ENCODE measurements at places on chromosomes 7 and 10.
A peak's percentile ranks its signal among the peaks of the same experiment; 100 is the strongest.

DNA sequence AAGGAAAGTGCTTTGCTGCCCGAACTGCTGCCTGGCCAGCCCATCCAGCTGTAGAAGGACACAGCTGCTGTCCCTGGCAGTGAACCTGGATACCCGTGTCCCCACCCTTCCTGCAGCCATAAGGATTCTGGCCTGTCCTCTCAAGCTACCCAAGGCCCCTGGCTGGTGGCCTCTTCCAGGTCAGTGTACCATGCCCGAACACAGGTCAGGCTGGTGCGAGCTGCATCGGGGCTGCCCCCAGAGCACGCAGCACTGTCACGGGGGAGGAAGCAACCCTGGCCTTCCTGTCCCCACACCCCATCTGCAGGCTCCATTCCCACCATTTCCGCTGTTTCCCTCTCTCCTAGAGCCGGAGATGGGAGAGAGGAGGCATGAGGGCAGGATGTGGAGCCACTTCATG lies 30.5 kb upstream of the PWWP2B start:
- no peak for DNase-seq

DNA sequence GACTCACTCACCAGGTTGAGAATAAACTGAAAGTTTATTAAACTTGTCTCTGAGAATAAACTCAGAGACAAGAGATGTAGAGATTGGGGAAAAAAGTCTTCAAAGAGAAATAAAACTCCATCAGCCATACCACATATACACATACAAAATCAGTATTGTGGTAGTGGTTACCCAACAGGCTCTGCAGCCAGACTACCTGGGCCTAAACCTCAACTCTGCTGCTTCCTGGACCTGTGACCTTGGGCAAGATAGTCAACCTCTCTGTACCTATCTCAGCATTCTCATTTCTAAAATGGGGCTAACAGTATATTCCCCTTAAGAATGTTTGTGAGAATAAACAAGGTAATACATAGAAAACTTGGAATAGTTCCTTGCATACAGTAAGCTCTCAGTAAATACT lies 15.3 kb downstream of the TPK1 start:
- DNase-seq: no peak

DNA sequence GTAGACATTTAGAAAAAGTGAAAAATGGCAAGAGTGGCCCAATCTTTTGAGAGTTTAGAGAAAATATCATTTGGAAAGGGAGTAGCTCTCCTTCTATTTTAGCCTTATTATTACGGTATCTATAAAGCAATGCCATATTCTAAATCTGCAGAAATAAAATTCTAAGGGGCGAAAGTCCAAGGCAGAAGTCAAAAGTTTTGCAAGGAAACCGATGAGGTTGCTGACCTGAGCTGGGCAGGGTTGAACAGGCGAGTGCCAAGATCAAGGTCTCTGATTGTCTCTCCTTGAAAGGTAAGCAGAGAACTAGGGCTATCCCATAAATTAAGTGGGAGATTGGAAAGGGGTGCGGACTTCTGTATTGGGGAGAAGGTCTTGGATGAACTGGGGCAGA lies 11.7 kb downstream of the TRIM56 start:
- no peak for DNase-seq

DNA sequence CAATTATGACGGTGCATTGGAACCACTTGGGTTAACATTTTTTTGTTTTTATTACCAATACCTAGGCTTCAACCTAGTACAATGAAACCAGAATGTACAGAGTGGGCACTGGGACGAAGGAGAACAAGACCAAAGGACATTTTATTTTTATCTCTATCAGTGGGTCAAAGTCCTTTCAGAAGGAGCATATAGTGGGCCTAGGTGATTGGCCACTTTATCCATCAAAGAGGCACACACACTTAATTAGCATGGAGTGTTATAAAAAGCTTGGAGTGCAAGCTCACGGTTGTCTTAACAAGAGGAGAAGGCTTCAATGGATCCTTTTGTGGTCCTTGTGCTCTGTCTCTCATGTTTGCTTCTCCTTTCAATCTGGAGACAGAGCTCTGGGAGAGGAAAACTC lies at the start of gene CYP2C19:
Gene CYP2C19, plus strand, starts transcription at position 289 of the 400 bp plus-strand sequence. Its CDS starts 25 bp downstream, at position 314.
- DNase-seq: no peak

GRCh38 chr7:37786741-37787569 lies 61.4 kb upstream of the NME8 start:
- DNase-seq: no peak

GRCh38 chr10:112115781-112116385 lies 67.7 kb downstream of the GPAM start:
- peak; percentile 67 for DNase-seq

- DNase-seq: peak; percentile 36
Observed at GRCh38 chr10:13414855-13415254, 66.8 kb upstream of the SEPHS1 start.

DNA sequence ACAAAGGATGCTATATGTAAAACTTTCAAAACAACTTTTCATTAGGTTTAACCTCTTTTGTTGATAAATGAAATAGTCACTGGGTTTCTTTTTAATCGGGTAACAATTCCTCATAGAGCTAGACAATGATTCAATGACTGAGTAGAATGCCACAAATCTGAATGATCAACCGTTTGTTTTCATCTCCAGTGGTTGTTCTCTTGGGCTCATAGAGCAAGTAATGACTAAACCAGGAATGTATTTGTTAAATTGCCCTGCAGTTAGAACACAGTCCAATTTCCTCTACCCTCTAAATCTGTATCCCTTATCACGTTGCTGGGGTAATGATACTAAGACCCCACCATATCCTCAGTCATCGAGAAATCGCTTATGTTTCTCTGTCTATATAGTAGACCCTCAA lies 40.0 kb downstream of the CNNM1 start:
- no peak for DNase-seq

GRCh38 chr7:55086413-55087201 lies 67.8 kb downstream of the EGFR start:
- peak; percentile 57 for DNase-seq

DNA sequence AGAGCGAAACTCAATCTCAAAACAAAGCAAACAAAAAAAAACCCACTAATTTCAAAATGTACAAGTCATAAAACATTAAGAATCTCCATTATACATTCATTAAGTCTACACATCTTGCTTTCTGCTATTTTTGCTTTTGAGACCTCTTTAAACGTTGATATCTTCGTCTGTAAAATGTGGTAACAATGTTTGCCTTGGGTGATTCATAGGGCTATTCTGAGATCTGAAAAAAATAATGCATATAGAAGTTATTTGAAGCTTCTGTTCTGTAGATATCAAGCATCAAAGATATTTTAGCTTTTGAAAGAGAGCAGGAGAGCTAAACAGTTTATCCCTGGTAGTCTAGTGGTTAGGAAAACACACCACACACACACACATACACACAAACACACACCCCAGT lies 158.1 kb upstream of the PLXDC2 start:
- no peak for DNase-seq

DNA sequence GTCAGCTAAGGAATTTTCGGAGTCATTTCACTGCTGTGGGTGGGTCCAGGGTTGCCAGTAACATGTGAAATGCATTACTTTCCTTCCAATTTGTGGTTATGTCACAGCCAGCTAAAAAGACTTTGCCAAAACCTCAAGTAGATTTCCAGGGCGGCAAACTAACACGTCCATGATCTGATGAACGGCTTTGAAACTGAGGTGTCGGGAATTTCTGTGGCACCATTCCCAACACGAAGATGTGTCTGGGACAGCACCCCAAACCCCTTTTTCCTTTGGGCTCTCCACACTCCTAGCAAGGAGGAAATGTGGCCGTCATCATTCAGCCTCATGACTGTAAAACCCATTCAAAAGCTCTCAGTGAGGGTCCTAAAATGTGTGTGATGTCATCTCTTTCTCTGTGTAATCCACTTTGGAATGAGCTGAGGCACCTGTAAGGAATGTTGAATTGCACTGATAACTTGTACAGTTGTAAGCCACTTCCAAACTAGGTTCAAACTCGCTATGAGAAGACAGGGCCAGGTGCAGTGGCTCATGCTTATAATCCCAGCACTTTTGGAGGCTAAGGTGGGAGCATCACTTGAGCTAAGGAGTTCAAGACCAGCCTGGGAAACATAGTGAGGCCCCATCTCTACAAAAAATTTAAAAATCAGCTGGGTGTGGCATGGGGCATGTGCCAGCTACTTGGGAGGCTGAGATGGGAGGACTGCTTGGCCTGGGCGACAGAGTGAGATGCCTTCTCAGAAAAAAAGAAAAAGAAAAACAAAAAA lies 146.1 kb upstream of the FRMD4A start:
- no peak for DNase-seq

- DNase-seq: no peak
Observed at GRCh38 chr7:115208710-115209560, 287.0 kb downstream of the MDFIC start.

- no peak for DNase-seq
Observed at GRCh38 chr7:91347290-91347689, 83.1 kb downstream of the FZD1 start.

DNA sequence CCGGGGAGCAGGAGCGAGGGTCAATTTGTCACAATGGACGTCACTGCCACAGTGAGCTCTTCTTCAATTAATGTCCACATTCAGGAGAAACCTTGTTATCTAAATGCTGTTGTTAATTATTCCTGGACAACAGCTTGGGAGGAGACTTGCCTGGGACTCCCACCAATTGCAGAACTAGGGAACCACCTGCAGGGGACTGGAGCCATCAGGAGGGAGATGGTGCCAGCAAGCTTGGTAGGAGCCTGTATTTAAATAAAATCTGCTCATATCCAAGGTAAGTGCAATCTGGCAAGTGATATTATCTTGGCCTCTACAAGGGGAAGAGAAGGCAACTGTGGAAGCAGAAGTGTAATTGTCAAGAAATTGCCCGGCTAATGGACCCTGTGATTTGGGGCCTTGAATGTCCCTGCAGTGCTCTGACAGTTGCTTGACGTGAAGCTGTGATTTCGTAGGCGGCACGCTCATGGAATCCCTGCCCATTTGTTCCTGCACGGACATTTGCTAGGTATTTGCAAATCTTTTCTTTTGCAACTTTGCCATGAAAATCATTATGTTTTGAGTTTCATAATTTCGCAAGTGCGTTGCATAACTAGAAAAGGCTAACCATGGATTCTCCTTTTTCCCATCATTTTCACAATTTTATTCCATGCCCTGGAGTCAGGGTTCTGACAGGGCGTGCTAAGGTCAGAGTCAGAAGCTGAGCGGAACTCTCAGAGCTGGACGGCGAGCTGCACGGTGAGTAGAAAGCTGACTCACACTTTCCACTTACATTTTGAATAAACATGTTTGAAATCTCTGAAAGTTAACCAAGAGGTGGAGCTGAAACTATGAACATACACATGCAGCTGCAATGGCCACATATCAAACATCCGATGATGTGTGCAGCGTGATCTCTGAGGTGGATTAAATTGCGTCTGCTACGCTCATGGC lies 84.9 kb upstream of the TCERG1L start:
- DNase-seq: peak; percentile 57

GRCh38 chr7:46490406-46490805 lies 569.3 kb upstream of the IGFBP3 start:
- DNase-seq: no peak

DNA sequence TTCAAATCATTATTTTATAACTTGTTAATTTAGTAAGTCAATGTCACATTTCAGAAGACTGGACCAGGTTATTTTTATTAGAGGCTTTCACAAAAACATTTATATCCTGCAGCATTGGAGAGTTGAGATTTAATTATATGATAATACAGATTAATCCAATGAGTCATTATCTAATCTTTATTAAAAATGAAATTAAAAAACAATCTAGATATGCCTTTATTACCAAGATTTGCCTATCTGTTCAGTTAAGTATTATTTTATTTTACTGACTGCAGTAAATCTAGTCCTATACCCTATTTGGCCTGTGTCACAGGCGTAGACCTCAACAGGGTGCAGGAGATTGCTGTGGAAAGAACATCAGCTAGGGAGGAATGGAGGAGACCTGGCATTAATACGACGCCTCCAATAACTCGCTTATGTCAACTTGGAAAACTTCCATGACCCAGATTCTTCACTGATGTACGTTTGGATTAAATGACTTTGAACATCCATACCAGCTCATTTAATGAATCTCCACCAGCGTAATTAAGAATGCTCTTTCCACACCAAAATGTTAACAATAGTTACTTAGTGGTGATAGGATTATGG lies 18.2 kb downstream of the PAXIP1 start:
- peak; percentile 67 for DNase-seq

GRCh38 chr10:71359364-71360046 lies 37.2 kb upstream of the CDH23 start:
- no peak for DNase-seq

GRCh38 chr10:48364659-48365405 lies 58.4 kb downstream of the MAPK8 start:
- DNase-seq: no peak

DNA sequence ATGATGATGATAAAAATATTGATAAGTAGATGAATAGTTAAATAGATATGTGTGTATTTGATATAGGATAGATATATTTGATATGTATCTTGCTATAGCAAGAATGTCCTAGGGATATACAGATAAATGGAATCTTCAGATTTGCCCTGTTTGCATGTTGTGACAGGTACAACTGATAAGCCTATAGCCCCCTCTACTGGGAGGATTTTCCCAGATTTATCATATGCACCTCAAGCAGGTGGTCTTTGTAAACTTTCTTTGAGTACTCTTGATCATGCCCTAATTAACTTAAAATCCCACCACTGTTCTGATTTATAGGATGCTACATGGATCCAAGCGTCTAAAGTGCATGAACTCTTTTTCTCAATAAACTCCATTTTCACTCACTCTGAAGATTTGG lies 1050.7 kb downstream of the SORCS3 start:
- peak; percentile 15 for DNase-seq

DNA sequence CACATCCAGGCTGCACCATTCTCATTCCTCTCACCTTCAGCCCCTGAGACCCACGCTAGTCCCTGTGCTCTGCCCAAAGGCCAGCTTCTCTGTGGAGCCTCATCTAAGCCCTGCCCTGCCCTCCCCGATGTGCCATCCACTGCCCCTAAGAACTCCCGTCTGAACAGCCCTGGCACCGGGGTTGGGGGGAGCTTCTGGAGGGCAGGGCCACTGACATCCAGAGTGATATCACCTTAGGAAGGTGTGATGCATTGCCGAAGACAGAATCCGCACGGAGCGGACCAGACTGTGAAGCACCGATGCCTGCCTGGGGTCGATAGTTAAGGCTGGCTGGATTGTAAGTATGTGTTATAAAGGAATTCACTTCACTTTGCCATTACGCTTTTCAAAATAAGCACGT lies 511.0 kb downstream of the PTPRN2 start:
- peak; percentile 36 for DNase-seq

DNA sequence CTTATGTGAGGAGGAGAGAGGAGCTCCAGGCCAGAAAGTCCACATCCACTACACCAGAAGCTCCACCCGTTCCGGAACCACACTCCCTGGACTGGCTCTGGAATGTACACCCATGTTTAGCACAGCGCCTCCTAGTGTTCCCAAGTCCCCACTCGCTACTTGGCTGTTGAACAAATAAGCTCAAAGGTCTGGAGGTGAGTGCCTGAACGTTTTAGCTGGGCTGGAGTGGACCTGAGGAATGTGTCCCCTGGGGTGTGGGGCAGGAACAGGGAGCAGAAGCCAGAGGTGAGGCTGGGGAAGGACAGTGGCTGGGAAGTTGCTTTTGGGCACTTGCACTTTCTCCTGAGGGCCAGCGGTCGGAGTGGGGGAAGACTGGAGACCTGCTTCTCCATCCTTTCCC lies 164.1 kb upstream of the CDCA7L start:
- peak; percentile 35 for DNase-seq

- no peak for DNase-seq
Observed at GRCh38 chr7:51545131-51545530, 228.5 kb upstream of the COBL start.
